Vagina (tissue), 2 donors: ENCODE measurements at places on chromosomes 4 and X. TPM values are rescaled to one million over a fixed set of nuclear protein-coding genes. Genes with fewer than 3 reads are reported as not detected.

Gene USP17L12
- not detected for total RNA-seq

Gene RIPPLY1
- not detected for total RNA-seq

Gene MAGEA4
- not detected for total RNA-seq

Gene UGT2B10
- total RNA-seq, result not detected

Gene SYN1
- 2.7 TPM for total RNA-seq

Gene MAGEE2
- not detected for total RNA-seq

Gene PPP2R3B
- 28.5 TPM for total RNA-seq

GRCh38 chr4:152340818-152341217 is 195.1 kb downstream of the FBXW7 start:
- DNase-seq, result no peak
- H3K27ac ChIP-seq, result no peak overlapping the region
- peaks cover 4% of the 10 kb centered on the region for H3K36me3 ChIP-seq
- H3K4me1 ChIP-seq, result no peaks in the 10 kb centered on the region
- H3K4me3 ChIP-seq, result no peak overlapping the region

- no peaks in the 10 kb centered on the region for H3K27me3 ChIP-seq
- peaks cover 38% of the 10 kb centered on the region for H3K4me1 ChIP-seq
- DNase-seq, result no peak
- H3K27ac ChIP-seq, result no peak overlapping the region
Measured at GRCh38 chr4:102497986-102498385, 3.2 kb upstream of the NFKB1 start.

GRCh38 chr4:15906020-15906443 is 32.5 kb downstream of the FGFBP1 start:
- no peak overlapping the region for H3K4me3 ChIP-seq
- no peak overlapping the region for H3K27ac ChIP-seq
- peaks cover 9% of the 10 kb centered on the region for H3K4me1 ChIP-seq
- no peaks in the 10 kb centered on the region for H3K36me3 ChIP-seq
- no peaks in the 10 kb centered on the region for H3K27me3 ChIP-seq
- DNase-seq, result no peak

DNA sequence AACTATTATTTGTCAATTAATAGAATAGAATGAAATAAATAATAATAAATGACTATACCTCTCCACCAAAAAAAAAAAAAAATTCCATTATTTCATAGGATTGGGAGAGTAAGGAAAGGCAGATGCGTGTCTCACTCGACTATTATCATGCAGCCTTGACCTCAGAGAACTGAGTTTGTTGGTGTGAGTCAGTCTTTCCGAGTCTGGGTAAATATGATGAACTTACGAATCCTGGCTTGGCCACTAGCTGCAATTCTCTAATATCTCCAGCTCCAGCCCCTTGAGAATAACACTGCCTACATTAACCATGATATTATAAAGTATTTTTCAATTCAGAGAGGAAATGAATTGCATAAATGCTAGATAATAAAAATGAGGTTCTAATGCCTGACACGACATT is 46.6 kb upstream of the DHX15 start:
- no peak overlapping the region for H3K27ac ChIP-seq
- H3K4me3 ChIP-seq, result no peak overlapping the region
- no peaks in the 10 kb centered on the region for H3K36me3 ChIP-seq
- DNase-seq, result no peak
- no peaks in the 10 kb centered on the region for H3K27me3 ChIP-seq
- no peaks in the 10 kb centered on the region for H3K4me1 ChIP-seq

GRCh38 chrX:110983024-110983423 is 113.0 kb upstream of the PAK3 start:
- DNase-seq, result no peak
- no peaks in the 10 kb centered on the region for H3K36me3 ChIP-seq
- no peak overlapping the region for H3K4me3 ChIP-seq

GRCh38 chr4:25896776-25897539 is 17.1 kb upstream of the SMIM20 start:
- no peaks in the 10 kb centered on the region for H3K4me1 ChIP-seq
- H3K4me3 ChIP-seq, result no peak overlapping the region
- H3K27ac ChIP-seq, result no peak overlapping the region
- no peak for DNase-seq

DNA sequence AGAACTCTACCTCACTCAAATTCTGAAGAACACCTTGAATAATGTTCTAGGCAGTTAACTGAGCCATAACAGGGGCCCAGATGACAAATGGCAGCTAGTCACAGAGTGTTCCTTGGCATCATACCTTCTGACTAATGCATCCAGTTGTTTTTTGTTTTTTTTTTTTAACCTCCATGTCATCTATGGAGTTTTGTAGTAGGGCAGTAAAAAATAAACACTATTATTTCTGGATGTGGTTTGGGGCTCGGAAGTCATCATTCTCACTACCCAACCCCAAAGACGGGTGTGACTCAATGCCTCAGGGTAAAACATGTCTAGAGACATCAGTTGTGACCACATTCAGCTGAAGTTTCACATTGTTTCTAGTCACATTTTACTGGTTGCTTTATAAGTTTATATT is 31.2 kb upstream of the MCF2 start:
- H3K27ac ChIP-seq, result no peak overlapping the region
- H3K4me3 ChIP-seq, result no peak overlapping the region
- no peaks in the 10 kb centered on the region for H3K27me3 ChIP-seq
- no peak for DNase-seq
- H3K36me3 ChIP-seq, result no peaks in the 10 kb centered on the region

DNA sequence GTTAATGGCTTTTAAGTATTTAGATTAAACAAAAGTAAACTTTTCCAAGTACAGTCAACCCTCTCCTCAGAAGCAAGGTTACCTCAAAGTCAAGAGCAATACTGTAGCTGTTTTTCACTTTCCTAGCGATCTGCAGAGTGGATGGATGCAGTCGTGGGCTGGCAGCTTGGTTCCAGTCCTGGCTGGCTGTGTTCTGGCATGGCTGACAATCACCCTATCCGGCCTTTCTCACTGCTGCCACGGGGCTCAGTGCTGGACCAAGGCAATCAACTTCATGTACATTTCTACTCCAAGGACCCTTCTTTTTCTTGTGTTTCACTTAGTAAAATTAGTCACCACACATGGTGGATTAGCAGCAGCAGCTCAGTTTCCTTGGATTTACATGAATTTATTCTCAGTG is 208.3 kb downstream of the GABRB1 start:
- no peaks in the 10 kb centered on the region for H3K36me3 ChIP-seq
- no peaks in the 10 kb centered on the region for H3K4me1 ChIP-seq
- DNase-seq, result no peak
- no peaks in the 10 kb centered on the region for H3K27me3 ChIP-seq
- no peak overlapping the region for H3K27ac ChIP-seq

GRCh38 chr4:8664976-8665375 is 72.4 kb downstream of the CPZ start:
- H3K4me1 ChIP-seq, result no peaks in the 10 kb centered on the region
- no peaks in the 10 kb centered on the region for H3K36me3 ChIP-seq
- no peak for DNase-seq
- no peaks in the 10 kb centered on the region for H3K27me3 ChIP-seq
- H3K4me3 ChIP-seq, result no peak overlapping the region

- H3K36me3 ChIP-seq, result no peaks in the 10 kb centered on the region
- no peak for DNase-seq
- H3K4me1 ChIP-seq, result no peaks in the 10 kb centered on the region
- no peak overlapping the region for H3K27ac ChIP-seq
Measured at GRCh38 chr4:112168719-112169500, 23.7 kb downstream of the FAM241A start.

GRCh38 chr4:126958482-126958881 is 674.3 kb upstream of the INTU start:
- H3K4me3 ChIP-seq, result no peak overlapping the region
- no peaks in the 10 kb centered on the region for H3K27me3 ChIP-seq
- no peak for DNase-seq
- no peaks in the 10 kb centered on the region for H3K4me1 ChIP-seq
- no peaks in the 10 kb centered on the region for H3K36me3 ChIP-seq

- no peak overlapping the region for H3K27ac ChIP-seq
- H3K36me3 ChIP-seq, result no peaks in the 10 kb centered on the region
- no peaks in the 10 kb centered on the region for H3K4me1 ChIP-seq
- no peak for DNase-seq
- H3K27me3 ChIP-seq, result no peaks in the 10 kb centered on the region
Measured at GRCh38 chr4:160894809-160895208, 1269.0 kb downstream of the FSTL5 start.

DNA sequence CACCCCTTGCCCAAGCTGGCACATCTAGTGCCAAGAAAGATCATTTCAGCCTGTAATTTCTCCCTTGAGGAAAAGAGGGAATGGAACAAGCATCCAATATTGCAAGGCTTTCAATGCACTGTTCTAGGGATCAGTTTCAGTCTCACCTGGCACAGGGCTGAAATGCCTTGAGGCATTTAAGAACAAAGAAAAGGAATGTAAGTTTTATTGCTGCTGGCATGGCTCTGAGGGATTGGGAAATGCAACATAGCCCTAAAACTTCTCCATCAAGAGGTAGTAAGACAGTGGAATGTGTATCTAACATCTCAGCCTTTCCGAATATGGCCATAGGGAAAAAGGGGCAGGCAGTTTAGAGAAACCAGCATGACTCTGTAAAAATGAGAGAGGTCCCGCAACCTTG is 732.6 kb upstream of the LCORL start:
- no peaks in the 10 kb centered on the region for H3K27me3 ChIP-seq
- no peaks in the 10 kb centered on the region for H3K4me1 ChIP-seq

DNA sequence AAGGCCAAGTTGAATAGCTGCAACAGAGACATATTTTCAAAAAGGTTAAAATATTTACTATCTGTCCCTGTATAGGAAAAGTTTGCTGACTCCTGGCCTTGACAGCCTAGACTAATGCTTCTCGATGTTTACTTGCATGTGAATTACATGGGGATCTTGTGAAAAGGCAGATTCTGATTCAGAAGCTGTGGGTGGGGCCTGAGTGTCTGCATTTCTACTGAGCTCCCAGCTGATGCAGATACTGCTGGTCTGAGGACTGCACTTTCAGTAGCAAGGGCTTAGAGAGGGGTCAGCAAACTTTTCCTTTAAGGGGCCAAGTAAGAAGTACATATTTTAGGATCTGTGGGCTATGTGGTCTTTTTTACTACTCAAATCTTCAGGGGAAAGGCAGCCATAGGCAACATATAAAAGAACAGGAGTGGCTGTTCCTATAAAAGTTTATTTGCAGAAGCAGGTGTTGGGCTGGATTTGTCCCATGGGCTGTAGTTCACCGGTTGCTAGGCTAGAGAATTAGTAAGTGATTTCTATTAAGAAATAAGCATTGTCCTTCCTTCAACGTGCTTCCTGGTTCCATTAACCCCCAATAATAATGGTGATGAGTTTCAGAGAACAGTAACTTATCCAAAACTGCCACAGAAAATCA is 97.2 kb upstream of the PDE5A start:
- H3K4me3 ChIP-seq, result no peak overlapping the region
- H3K36me3 ChIP-seq, result no peaks in the 10 kb centered on the region
- no peaks in the 10 kb centered on the region for H3K27me3 ChIP-seq
- no peak for DNase-seq
- H3K4me1 ChIP-seq, result peaks cover 12% of the 10 kb centered on the region
